ENCODE measurements at places on chromosomes 3 and 15.

DNA sequence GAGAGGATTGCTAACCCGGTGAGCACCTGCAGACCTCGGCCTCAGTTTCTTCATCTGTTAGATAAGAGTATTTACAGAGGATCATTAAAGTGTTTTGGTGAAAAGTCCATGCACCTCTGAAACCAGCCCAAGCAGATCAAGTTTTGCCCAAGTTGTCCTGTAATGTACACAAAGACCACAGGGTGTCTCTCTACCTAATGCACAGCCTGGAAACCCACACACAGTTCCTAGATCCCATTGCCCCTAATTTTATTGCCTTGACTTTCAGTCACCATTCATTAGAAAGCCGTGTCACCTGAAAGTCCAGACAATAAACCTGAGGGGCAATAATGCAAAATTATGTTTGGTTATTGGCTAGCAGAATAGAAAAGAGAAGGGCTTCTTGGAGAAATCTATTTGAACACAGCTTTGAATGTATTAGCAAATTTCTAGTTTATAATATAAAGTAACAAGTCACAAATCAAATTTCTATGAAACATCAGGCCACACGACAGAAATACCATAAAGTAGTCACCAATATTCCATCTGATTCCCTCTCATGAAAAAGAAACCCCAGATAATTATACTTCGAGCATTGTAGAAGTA is 161.3 kb upstream of the SLC2A2 start:
- no peak for DNase-seq

- DNase-seq: no peak
Observed at GRCh38 chr3:127137113-127137512, 55.8 kb upstream of the PRR23E start.

GRCh38 chr3:86934851-86935250 is 56.1 kb downstream of the VGLL3 start:
- DNase-seq: no peak

- DNase-seq: no peak
Observed at GRCh38 chr3:128221328-128221727, 68.0 kb downstream of the EEFSEC start.

- DNase-seq: no peak
Observed at GRCh38 chr3:6326771-6327170, 534.1 kb upstream of the GRM7 start.

DNA sequence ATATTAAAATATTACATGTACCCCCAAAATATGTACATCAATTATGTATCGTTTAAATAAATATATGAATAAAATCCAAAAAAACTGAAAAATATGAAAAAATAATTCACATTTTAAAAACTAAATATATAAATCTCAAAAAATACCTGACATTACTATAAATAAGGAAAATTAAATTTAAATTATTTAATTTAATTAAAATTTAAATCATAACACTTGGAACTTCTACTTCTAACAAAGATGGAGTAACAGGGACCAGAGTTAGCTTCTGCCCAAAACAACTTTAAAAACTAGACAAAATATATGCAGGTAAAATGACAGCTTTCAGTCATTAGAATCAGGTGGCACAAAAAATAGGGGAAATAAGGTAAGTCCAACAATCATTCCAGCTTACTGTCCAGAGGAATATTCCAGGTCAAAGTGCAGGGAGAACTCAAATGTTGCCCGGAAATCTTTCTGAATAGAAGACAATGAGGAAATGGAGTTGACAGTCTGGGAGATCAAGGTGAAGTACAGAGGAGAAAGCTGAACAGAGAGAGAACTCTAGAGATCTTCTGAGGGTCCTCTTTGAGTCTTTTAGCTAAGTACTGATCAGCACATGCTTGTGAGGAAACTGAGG is 207.7 kb upstream of the ATP11B start:
- DNase-seq: no peak

- no peak for DNase-seq
Observed at GRCh38 chr3:189809583-189809982, 178.4 kb downstream of the TP63 start.

GRCh38 chr3:66362541-66362941 is 138.3 kb downstream of the LRIG1 start:
- DNase-seq: no peak

DNA sequence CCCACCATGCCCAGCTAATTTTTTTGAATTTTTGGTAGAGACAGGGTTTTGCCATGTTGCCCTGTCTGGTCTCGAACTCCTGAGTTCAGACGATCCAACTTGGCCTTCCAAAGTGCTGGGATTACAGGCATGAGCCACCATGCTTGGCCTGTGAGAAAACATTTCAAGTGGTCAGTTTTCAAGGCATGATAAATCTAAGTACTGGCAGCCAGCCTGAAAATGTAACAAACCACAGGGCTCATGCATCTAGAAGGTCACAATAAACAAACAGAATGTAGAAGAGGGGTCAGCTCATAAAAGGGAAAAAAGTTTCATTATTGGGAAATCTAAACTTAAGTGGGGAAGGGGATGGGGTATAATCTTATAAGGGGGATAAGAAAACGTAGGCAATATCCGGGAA is 39.9 kb downstream of the PPCDC start:
- no peak for DNase-seq

DNA sequence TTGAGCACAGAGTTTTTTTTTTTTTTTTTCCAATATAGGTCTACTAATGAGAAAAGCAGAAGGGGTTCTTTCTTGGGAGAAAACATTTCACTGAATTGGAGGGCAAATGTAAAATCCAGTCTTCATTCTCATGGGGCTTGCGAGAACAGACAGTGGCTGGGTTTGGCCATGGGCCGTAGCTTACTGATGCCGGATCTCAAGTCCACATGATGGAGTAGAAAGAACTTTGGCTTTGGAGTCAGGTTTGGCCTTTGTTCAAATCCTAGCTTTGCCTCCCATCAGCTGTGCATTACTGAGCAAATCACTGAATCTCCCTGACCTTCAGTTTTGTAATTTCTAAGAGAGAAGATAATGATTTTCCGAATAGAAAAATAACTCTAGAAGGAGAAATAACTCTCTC is 59.7 kb downstream of the LMCD1 start:
- DNase-seq: no peak

GRCh38 chr15:99502661-99503060 is 63.1 kb upstream of the MEF2A start:
- no peak for DNase-seq

- no peak for DNase-seq
Observed at GRCh38 chr3:195045481-195046210, 225.3 kb downstream of the XXYLT1 start.

DNA sequence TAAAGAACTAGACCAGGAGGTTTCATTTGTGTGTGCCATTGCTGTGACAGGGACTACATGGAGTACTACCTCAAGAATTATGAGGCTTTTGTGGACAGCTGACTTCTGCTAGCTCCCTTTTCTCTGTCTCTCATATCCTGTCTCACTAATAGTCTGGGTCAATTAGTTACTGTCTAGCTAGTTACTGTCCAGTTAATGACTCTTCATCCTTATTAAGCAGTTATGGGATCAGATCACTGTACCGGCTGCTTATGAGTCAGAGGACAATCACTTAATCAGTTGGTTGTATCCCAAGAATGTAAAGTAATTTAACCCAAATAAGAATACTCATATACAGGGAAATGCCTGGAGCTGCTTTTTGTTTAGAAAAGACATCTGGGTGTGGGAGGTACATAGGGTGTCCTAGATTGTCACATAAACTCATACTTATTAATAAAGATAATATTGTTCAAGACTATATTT is 158.0 kb downstream of the CDIN1 start:
- no peak for DNase-seq

DNA sequence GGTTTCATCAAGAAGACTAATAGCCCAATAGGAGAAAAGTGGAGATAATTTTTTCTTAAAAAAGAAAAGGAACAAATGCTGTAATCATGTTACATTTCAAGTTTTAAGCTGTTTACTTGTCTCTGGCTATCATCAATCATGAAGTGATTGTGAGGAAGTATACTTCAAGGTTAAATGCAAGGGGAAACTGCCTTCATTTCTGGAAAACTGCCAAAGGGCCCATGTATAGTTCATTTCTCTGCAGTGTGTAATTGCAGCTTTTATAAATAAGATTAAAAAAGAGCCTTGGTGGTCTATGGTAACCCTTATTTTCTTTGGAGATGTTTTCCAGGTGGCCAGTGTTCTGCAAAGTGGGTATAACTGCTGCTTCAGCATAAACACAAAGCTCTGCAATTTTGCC is 101.9 kb downstream of the GRM7 start:
- no peak for DNase-seq

- no peak for DNase-seq
Observed at GRCh38 chr3:122031123-122031468, 9.0 kb upstream of the ILDR1 start.

GRCh38 chr3:171883257-171883892 is 40.2 kb downstream of the TMEM212 start:
- DNase-seq: no peak

DNA sequence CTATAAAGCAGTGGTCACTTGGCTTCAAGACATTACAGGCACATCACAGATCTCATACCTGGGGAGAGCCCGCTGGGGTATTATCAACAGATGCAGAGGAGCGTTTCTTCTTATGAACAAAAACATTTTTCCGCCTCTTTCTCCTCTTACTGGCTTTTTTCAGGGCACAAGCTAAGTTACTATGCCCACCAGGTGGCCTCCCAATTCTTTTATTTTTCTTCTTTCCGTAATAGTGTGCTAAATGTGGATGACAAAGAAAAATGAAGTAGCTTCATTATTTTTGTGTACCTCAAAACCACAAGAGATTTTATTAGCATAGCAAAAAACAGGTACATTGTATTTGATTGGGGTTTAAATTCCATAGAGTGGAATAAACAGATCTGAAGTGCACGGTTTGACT is 10.1 kb upstream of the STIMATE start:
- DNase-seq: no peak

DNA sequence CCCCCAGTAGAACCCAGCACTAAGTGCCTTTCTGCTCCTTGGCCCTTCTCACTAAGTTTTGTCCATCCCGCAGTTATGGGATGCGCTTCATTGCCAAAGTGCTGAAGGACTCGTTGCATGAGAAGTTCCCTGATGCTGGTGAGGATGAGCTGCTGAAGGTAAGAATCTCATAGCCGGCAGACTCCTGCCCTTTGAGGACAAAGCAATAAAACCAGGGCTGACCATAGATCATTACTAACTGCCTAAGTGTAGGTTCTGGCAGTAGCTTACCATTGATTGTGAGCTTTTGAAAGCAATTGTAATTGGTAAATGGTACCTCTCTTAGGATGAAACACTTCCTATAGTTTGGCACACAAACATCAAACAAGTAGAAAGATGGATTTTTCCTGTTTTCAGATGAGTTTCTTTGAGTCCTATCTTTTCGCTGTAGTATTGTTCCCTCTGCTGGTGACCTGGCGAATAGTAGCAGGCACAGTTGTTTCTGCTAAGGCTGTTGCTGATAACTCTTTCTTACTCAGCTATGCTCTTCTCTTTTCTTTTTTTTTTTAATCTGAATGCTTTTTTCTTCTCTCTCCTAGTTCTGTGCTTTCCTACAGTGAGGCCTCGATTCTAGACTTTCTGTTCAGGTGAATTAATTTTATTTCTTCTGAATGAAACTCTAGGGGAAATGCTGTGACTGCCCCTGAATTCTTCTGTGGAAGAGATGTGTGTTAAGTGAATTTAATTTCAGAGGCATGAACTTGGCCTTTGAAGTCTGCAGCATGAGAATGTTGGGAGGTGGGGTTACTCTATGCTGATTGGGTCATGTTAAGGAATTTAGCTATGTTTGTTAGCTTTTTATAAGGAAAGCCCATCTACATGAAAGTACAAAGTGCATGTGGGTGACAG is 47.4 kb upstream of the CRTC3 start:
- peak; percentile 13 for DNase-seq

GRCh38 chr15:49169880-49170597 is at the start of gene GALK2:
Gene GALK2, plus strand, starts transcription at chr15:49170247. Its CDS starts 76 bp downstream, at chr15:49170323.
- peak; percentile 82 for DNase-seq

DNA sequence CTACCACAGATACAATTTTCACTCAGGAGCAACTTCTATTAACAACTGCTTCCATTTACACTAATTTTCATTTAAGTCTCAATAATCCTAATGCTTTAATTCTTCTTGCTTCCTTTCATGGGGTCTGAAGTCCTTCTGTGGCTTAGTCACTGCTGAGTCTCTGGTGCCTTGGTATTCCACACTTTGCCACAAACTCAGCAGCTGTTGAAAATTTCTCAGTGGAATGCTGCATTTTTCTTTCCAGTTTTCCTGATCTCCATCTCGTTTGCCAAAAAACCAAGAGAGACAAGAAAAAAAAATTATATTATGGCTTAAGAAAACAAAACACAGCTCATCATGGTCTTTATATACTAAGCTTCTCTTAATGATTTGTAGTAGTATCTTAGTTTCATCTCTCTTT is 269.2 kb upstream of the AZI2 start:
- DNase-seq: no peak

- no peak for DNase-seq
Observed at GRCh38 chr15:89205991-89206585, 15.3 kb downstream of the RLBP1 start.

- no peak for DNase-seq
Observed at GRCh38 chr15:61339516-61339915, 110.4 kb upstream of the RORA start.

DNA sequence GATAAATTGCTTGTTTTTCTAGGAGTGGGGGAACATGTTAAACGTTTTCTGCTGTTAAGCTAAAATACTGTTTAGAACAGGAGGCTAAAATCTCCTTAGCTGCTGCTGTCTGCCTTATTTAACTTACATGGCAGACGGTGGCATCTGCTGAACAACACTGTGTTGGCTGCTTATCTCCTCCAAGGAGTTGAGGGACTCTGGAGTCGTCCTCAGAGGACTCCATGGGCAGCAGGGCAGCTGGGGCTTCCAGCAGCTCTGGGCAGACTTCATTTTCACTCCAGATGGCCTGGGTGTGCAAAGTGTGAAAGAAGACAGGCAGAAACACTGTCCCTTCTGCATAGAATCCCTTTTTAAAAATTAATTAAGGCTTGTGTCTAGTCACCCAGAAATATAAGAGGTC is 52.9 kb upstream of the NUDT16 start:
- DNase-seq: no peak

GRCh38 chr3:157074490-157074889 is 85.5 kb downstream of the CCNL1 start:
- no peak for DNase-seq

- DNase-seq: no peak
Observed at GRCh38 chr3:175179055-175179454, 319.9 kb downstream of the NAALADL2 start.

GRCh38 chr15:66925721-66926120 is 139.7 kb upstream of the SMAD3 start:
- DNase-seq: no peak

GRCh38 chr3:187328691-187329090 is 37.2 kb upstream of the MASP1 start:
- DNase-seq: no peak

DNA sequence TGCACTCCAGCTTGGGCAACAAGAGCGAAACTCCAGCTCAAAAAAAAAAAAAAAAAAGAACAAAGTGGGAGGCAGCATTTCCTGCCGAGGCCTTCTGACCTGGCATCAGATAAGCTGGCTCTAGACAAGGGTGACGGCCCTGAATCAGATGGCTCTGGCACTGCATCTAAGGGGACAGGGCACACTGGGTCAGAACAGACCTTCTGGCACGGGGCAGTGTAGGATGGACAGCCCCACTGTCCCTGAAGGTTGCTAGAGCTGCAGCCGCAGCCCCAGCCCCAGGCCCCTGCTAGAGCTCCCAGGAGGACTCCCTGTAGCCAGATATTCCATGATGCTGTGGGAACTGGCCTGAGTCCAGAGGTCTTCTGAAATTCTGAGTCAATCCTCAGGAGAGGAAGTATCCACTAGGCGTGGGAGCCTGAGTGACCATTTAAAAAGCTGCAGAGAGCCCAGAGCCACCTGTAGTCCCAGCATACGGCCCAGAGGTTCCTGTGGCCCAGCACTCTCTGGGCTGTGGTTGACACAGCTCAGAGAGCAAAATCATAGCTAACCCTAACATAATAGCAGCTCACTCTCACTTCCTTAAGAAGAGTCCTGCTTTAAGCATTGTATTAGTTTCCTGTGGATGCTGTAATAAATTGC is 69.2 kb upstream of the MFGE8 start:
- DNase-seq: no peak

All from stimulated activated CD4-positive, alpha-beta T cell treated with anti-CD3 and anti-CD28 coated beads, TNF-alpha, amount 100 ng/mL, for 24 hours (primary cell).